ENCODE measurements at places on chromosomes 3 and 15. TPM values are rescaled to one million over a fixed set of nuclear protein-coding genes. Genes with fewer than 3 reads are reported as not detected.
A peak's percentile ranks its signal among the peaks of the same experiment; 100 is the strongest.

SH2D7 gene
- total RNA-seq: not detected

ETV5 gene
- total RNA-seq: 46.2 TPM

TUSC7 gene
- not detected for total RNA-seq

HCN4 gene
- total RNA-seq: 3.0 TPM

PLOD2 gene
- 22.6 TPM for total RNA-seq

SPTBN5 gene
- total RNA-seq: 0.16 TPM

ANKRD34C gene
- not detected for total RNA-seq

RBM15B gene
- 33.5 TPM for total RNA-seq

LMLN gene
- total RNA-seq: 8.4 TPM

ALS2CL gene
- 3.9 TPM for total RNA-seq

DNA sequence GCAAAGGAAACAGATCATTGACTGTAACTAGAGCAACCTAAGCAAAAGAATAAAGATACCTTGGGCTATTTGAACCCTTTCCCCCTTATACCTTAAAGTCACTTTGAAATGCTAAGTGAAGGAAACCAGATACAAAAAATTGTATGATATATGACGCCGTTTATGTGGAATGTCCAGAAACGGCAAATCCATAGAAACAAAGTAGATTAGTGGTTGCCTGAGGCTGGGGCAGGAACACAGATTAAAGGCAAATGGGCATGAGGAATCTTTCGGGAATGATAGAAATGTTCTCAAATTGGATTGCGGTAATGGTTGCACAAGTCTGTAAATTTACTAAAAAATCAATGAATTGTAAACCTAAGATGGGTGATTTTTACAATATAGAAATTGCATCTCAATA, 160.1 kb upstream of the CCDC54 start:
- no peak for DNase-seq

DNA sequence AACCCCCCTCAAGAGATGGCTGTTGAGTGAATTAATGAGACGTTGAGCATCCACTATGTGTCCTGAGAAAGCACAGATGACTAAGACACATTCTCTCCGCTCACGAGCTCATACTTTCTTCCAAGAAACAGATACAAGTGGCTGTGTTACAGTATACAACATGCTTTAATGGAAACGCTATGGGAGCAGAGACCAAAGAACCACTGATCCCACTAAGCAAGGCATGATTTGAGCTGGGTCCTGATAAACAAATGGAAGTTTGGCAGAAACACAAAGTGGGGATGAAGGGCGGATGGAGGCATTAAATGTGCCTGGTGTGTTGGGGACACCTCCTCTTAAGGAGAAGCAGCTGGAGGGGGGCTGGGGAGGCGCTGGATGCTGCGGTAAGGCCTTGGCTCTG, 129.4 kb downstream of the UACA start:
- DNase-seq: no peak

DNA sequence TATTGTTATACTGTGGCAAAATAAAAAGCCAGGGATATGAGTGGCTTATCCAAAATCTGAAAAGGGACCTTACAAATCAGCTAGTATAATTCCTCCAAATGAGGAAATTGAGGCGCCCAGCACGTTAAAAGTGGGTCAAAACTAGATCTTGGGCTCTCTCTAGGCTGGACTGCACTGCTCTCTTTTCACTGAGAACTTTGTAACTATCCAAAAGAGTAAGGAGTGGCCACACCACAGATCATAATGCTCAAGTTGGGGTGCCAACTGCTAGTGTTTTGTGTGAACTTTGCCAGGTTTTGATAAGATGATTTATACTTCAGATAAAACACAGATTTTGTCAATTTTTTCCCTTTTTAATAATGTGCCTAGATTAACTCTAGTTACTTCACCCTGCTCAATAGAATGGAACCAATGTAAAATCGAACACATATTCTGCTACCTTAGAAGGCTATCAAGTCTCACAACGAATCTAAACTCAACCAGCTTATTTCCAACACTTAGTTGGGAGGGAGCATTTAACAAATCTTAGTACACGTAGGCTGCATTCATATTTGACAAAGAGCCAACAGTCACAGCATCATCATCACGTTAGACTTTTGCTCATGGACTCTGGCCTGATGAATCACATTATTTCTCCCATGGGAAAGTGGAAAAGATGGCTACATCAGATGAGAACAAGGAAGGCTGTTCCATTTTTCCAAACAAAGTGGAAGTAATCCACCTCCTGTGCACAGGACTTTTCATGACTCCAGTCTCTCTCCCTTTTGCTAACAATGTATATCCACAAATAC, 64.4 kb downstream of the ABI3BP start:
- DNase-seq: no peak

DNA sequence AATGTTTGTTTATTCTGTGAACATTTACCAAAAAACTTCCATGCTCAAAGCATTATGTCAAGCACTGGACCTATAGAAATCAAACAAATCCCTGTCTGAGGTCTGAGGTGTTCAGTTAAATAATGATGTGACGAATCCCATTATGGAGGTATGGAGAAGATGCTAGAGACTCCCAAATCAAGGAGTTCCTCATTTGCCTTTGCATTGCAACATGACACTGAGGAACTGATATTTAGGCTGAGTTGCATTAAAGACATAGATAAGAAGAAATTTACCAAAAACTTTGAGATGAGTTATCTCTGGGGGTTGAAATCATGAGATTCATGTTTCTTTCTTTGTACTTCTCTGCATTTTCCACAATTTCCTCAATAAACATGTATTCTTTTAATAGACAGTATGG, 16.0 kb downstream of the CD200 start:
- DNase-seq: no peak

DNA sequence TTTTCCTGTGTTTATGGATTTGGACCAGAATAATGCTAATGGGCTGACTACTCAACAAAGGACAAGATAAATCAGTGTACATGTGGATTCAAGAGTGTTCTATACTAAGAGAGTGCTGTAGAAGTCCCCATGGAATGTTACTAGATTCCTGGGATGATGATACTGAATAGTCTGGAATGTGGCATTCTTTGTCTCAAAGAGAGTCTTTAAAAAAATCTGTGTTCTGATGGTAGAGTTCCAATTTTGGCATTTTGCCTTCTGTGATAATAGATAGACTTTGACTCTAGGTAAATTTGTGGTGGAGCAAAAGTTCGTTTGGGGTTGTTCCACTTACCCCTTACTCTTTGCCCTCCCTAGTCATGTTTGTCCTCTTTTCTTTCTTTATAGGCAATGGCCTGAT, 43.7 kb downstream of the NMD3 start:
- no peak for DNase-seq

GRCh38 chr3:129599607-129600006, 6.9 kb downstream of the PLXND1 start:
- DNase-seq: no peak

DNA sequence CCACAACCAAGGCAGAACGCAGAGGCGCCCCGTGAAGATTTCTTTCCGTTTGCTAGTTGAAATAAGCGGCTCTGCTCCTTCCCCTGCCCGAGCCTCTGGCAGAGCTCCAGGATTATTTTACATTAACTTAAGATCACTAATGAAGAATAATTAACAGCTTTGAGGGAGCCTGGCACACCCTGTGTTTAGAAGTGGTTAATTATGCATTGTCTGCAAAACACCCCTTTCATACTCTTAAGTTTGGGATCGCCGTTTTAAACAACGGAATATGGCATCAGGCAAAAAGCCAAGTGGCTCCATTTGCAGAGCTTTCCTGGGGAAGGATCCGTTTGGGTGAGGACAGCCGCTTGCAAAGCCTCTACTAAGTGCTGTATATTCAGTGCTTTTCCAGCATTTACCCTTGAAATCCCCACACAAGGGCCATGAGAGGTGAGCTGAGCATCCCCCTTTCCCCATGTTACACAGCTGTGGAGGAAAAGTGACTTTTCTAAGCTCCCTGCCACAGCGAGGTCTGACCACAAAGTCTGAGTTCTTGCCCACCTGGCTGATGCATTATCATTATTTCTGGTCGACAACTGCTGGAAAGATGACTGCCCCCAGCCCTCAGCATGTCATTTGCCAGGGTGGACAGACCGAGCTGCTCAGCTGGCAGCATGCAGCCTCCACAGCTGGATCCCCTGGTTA, 33.9 kb downstream of the IQSEC1 start:
- no peak for DNase-seq

- no peak for DNase-seq
Observed at GRCh38 chr3:180563406-180563805, 38.6 kb upstream of the TTC14 start.

- no peak for DNase-seq
Observed at GRCh38 chr15:86139828-86140227, 60.2 kb downstream of the AGBL1 start.

GRCh38 chr3:49519296-49519695, 35.0 kb upstream of the BSN start:
- DNase-seq: peak; percentile 49

- DNase-seq: no peak
Observed at GRCh38 chr15:48888836-48889235, 10.9 kb downstream of the EID1 start.

Measured in occipital lobe (tissue), 3 donors.